Liver (tissue), 10 donors: ENCODE measurements at places on chromosomes 12 and 14. TPM values are rescaled to one million over a fixed set of nuclear protein-coding genes. Genes with fewer than 3 reads are reported as not detected.

Gene DIO3
- total RNA-seq = 9.3 TPM

Gene GPR137C
- 1.3 TPM for total RNA-seq

Gene INHBC
- 102 TPM for total RNA-seq

Gene G2E3
- 14.0 TPM for total RNA-seq

Gene SMOC1
- total RNA-seq = 21.9 TPM

DNA sequence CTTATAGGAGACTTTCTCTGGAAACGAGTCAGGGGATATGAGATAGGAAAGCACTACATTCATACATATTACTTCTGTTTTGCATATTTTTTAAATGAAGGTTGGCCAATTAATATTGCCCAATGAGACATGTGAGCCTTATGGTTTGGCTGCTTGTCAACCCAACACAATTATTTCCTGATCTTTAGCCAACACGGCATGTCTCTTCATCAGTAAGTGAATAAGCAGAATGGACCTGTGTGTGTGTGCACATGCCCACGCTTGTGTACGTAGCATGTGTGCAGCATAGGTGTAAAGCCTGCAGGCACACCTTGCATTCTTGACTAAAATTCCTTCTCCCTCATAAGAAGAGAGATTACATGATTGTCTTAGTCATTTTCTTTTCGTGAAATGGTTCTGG, 88.3 kb downstream of the STON2 start:
- DNase-seq = no peak

DNA sequence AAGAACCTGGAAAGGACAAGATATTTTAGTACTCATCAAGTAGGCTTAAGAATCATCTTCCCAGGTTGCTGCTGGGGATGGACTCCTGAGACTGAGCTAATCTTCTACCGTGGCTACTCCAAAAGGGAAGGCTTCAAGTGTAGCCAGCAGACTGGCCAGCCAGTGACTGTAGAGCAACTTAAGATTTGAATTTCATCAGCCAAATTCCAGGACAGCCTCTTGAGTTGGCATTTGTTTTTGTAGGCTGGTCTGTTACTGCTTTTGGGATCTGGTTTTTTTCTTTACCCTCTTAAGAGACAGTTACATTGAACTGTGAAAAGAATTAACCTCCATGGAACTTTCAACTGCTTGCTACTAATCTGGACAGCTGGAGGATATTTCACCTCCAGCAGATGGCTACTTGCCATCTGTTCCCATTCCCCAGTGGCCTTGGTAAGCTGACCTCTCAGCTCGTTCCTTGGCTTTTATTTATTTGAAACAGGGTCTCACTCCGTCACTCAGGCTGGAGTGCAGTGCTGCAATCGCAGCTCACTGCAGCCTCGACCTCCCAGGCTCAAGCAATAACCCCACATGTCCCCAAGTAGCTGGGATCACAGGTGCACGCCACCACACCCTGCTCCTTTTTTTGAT, 20.7 kb downstream of the VTI1B start:
- DNase-seq = no peak

DNA sequence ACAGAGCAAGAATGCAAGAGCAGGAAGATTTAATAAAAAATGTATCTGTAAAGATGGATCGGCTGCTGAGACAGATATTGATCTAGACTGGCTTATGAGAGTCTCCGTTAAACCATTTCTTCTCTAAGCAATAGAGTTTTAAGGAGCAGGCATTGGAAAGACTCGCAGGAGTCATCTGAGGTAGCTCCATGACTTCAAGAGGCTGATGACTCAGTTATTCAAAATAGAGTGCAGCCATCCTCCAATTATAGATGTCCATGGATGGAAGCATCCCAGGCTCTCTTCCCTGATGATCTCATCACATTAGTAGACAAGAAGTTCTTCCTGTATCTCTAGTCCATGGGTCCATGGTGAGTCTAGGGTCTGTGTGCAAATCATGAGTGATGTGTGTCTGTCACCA, 638.3 kb upstream of the TMEM132C start:
- no peak for DNase-seq

DNA sequence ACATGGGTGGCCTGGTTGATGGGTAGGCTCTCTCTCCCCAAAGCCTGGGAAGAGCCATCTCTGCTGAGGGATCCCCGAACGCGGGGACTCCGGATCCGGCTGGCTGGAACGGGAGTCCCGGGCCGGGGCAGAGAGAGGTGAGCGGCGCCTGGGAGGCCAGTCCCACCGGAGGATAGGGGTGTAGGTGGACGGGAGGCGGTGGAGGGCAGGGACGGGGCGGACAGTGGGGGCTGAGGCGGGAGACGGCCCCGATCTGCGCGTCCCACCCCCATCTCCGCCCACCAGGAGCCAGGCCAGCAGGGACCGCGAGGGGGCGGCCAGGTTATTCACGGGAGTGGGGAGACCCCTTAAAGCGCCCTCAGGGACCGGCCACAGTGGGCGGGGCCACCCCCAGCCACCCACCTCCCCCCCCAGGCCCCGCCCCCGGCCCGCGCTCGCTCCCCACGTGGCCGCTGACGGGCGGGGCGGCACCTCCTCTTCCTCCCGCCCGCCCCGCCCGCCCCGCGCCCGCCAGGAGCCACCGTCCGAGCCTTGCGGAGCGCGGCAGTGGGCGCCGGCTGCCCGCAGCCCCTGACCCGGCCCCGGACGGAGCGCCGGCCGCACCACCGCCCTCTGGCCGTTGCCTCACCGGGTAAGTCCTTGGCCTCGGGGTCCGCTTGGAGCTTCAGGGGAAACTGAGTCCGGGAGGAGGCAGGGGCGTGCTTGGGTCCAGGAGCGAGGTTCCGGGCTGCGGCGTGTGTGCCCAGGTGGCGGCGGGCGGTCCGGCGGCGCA, at the start of gene INF2:
Gene INF2, plus strand, starts transcription at position 510 of the 772 bp plus-strand sequence. CDS start 11,748 bp downstream, outside the sequence.
- DNase-seq = peak; percentile 66

DNA sequence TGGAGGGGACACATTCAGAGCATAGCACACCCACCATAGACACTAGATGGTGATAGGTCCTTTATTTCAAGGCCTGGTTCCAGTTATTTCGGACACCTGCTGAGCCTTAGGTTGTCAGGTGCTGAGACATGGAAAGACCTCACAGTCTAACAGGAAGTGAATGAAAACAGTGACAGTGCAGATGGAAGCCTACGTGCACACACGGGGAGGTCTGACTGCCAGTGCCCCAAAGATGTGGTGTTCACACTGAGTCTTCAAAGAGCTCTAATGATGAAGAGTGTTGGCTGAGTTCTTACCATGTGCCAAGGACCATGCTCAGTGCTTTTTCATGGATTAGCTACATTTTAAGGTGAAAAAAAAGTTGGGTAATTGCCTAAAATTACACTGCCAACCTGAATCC, 46.6 kb downstream of the CKB start:
- no peak for DNase-seq
